ENCODE measurements at places on chromosomes 11 and 22.

GRCh38 chr22:45518580-45518991 is 15.9 kb downstream of the FBLN1 start:
- no peak for DNase-seq

GRCh38 chr11:20599221-20600019 is at the start of gene SLC6A5:
Gene SLC6A5 (plus strand): TSS chr11:20599608. CDS start chr11:20599673, 65 bp downstream.
- DNase-seq = no peak

DNA sequence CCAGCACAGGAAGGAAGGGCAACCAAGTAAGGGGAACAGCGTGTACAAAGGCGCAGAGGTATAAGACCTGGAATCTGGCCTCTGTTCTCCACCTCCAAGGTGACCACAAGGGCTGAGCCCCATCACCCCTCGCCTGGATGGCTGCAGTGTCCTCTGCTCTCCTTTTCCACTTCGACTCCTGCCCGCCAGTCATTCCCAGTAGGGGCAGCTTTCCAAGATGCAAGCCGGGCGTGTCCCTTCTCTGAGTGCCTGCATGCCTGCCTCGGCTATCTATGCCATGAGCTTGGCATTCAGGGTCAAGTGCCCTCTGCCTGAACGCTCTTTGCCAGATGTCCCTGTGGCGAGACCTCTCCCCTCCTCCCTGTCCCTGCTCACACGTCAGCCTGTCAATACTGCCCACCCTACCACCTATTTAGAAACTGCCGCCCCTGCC is 17.0 kb downstream of the FADS3 start:
- DNase-seq = no peak

- DNase-seq = no peak
Measured at GRCh38 chr11:13205486-13205885, 72.1 kb upstream of the BMAL1 start.

GRCh38 chr22:25484521-25485315 is 79.8 kb upstream of the GRK3 start:
- DNase-seq = no peak

DNA sequence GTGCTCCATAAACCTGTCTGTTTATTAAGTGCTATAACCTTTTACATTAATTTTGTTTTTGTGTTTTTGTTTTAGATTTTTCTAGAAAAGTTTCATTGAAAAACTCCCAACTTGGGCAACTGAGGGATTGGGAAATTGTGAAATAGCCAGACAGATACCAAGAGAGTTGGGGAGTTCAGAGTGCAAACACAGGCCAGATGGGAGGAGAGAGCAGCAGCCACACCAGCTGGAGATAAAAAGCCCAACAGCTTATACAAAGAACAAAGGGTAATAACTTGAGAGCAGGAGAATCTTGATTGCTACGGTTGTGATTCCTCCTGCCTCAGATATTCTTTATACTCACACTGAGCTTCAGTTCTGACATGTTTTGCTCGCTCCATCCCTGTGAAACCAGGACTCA is 1642.2 kb downstream of the LRRC4C start:
- DNase-seq = no peak

Measured in NCI-H1930 (cell line).